ENCODE measurements at places on chromosomes 5 and 9. TPM values are rescaled to one million over a fixed set of nuclear protein-coding genes. Genes with fewer than 3 reads are reported as not detected.

SPINK4 gene
- not detected for total RNA-seq

PAEP gene
- not detected for total RNA-seq

DAP gene
- total RNA-seq = 38.5 TPM

PCDHGB5 gene
- total RNA-seq = 13.3 TPM

INSL4 gene
- not detected for total RNA-seq

GOLGA1 gene
- 32.1 TPM for total RNA-seq

IL4 gene
- total RNA-seq = not detected

SPATA31C1 gene
- total RNA-seq = not detected

SPATA6L gene
- 2.0 TPM for total RNA-seq

FAM200C gene
- 4.3 TPM for total RNA-seq

EFNA5 gene
- total RNA-seq = 6.8 TPM

MED27 gene
- 15.3 TPM for total RNA-seq

GPR107 gene
- 18.9 TPM for total RNA-seq

ERAP2 gene
- 7.7 TPM for total RNA-seq

IL31RA gene
- 3.3 TPM for total RNA-seq

ZNF879 gene
- 3.7 TPM for total RNA-seq

PDLIM4 gene
- 63.1 TPM for total RNA-seq

N4BP3 gene
- total RNA-seq = 3.0 TPM

EIF4E1B gene
- total RNA-seq = not detected

ADGRV1 gene
- 0.66 TPM for total RNA-seq

BRINP1 gene
- not detected for total RNA-seq

HTR4 gene
- 5.0 TPM for total RNA-seq

HACD4 gene
- 13.9 TPM for total RNA-seq

PGM5 gene
- total RNA-seq = 649 TPM

C6 gene
- 5.0 TPM for total RNA-seq

ANKRD31 gene
- 0.28 TPM for total RNA-seq

FST gene
- 8.8 TPM for total RNA-seq

ANKDD1B gene
- not detected for total RNA-seq

SLCO6A1 gene
- not detected for total RNA-seq

ADAM19 gene
- total RNA-seq = 23.5 TPM

ANKRD18B gene
- under 0.01 TPM for total RNA-seq

SV2C gene
- total RNA-seq = 0.55 TPM

PPP3R2 gene
- total RNA-seq = not detected

All from sigmoid colon (tissue), 7 donors.